ENCODE measurements at places on chromosomes 12 and 14. TPM values are rescaled to one million over a fixed set of nuclear protein-coding genes. Genes with fewer than 3 reads are reported as not detected.

Gene DLK1
- total RNA-seq: not detected

Gene DNAAF2
- 3.5 TPM for total RNA-seq

Gene SIX6
- total RNA-seq: not detected

Gene SERPINA3
- 5.3 TPM for total RNA-seq

Gene MAP3K9
- total RNA-seq: under 0.01 TPM

Gene CLEC9A
- not detected for total RNA-seq
